Ammon's horn (tissue), 1 donor: ENCODE measurements at places on chromosomes 2 and 18.

DNA sequence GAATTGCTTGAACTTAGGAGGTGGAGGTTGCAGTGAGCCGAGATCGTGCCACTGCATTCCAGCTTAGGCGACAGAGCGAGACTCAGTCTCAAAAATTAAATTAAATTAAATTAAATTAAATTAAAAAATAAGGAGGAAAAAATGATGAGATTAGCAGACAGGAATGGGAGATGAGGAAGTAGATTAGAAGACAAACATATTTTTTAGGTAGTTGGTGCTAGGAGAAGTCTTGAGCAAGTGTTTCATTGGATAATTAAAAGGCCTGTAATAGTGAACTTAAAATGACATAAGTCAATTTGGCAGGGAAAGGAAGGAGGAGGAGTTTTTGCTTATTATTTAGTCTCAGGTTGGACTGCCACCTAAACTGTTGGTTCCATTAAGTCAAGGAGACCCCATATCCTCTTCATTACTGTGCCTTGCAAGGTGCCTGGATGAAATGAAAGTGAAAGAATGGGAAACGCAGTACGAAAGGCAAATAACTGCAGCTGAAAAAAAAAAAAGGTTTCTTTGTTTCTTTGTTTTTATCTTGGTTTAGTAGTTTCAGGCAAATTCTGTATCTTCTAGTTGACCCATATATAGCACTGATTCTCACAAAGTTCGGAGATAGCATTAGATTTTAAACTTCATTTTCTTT is 162.0 kb downstream of the SLC8A1 start:
- DNase-seq, result no peak

DNA sequence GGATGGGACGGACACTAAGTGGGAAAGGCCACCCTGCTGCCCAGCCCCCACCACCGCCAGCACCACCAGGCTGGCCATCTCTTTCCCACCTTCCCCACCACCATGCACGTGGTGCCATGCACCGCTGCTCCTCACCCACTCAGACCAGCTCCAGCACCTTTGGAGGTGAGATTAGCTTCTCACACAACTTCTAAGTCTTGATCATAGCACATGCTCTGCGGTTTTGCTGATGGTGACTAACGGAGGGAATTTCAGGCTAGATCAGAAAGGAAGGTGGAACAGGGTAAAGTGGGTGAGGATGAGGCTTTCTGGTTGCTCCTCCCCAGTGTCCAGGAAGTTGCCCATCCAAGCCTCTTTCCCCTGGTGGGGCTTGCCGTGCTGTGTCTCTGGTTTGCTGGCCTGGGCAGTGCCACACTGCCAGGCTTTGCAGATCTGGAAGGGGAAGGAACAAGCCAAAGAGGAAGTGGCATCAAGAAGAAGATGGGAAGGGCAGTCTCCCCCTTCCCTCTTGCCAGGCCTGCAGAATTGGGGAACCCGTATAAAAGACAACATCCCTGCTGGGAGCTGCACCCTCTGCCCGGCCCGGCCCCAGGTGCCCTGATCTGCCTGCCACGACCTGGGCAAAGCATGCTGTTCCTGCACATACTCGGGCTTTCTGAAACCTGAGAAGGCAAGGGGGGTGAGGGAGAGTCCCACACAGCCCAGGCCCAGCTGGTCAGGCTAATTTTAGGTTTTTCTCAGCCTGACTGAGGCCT is 44.3 kb upstream of the CAB39 start:
- DNase-seq, result peak; percentile 66

- no peak for DNase-seq
These were observed 1.5 kb upstream of the RRM2 start for GRCh38 chr2:10120877-10121574.

DNA sequence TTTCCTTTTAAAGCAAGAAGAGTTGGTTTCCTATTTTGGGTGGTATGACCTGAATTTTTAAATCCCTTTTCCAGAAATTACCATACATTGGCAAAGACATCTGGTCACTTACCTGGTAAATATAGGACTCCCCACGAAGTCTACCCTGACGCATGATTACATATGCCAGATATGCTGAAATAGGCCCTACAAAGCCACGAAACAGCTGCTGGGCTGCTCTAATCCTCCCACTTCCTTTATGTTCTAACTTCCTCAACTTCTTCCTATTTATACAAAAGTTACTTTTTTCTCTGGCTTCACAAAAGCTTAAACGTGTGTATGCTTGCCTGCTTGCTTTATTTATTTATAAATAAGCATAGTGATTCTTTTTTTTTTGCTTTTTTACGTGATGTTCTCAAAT is 186.0 kb upstream of the EPHA4 start:
- no peak for DNase-seq

DNA sequence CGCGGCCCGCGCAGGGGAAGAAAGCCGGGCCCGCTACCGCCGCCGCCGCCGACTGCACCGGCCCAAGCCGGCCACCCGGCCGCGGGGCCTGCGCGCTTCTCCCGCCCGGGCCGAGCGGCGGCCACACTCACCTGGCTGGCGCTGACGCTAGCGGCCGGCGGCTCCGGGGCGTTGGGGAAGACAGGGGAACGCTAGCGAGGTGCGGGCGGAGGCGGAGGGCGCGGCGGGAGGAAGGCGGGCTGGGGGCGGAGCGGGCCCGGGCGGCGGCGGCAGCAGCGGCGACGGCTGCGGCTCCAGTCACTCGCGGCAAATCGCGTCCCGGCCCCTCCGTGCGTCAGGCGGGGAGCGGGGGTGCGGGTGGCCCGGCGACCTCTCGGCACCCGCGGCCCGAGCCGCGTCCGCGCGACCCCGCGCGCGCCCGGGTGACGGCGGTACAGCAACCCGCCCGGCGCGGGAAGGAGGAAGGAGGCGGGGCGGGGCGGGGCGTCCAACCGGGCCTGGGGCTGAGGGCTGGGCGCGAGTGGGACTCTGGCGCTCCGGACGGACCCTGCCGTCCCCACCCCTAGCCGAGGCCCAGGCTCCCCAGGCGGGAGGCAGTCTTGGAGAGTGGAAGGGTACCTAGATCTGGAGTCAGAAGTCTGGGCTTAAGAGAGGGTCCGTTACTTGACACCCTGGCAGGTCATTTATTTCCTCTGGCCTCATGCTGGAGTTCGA is at the start of gene SESTD1:
TSS of gene SESTD1 (minus strand) at position 465 of the 714 bp plus-strand sequence. CDS start 72,991 bp downstream, outside the sequence.
- DNase-seq, result peak; percentile 67

- peak; percentile 47 for DNase-seq
These were observed 179.1 kb downstream of the ERBB4 start for GRCh38 chr2:212359425-212360067.

GRCh38 chr18:72742002-72742401 is 125.8 kb downstream of the NETO1 start:
- no peak for DNase-seq

DNA sequence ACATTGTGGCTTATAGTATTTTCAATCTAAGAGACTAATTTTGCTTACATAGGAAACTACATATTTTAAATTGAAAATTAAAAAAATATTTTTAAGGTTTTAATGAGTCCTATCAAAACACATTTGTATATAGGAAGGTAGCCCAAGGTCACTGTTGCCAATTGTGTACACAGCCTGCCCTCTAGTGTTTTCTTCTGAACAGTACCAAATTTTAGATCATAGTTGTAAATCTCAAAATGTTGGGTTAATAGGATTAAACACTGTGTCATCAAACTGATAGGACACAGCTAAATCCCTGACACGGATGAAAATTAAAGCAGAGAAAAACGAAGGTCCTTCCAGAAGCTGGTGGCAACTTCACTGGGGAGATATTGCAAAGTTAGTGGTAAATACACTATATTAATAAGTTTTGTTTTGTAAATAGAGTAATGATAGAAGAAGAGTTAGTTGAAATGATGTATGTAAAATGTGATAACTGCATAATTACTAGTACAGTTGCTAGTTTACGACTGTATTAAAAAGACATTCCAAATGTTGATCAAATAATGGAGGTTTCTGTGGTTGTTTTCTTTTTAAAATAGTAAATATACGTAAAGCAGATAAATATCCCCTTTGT is 19.7 kb downstream of the CLUL1 start:
- DNase-seq, result peak; percentile 67

- DNase-seq, result no peak
These were observed 755 bp downstream of the NEUROD1 start for GRCh38 chr2:181679544-181679979.

DNA sequence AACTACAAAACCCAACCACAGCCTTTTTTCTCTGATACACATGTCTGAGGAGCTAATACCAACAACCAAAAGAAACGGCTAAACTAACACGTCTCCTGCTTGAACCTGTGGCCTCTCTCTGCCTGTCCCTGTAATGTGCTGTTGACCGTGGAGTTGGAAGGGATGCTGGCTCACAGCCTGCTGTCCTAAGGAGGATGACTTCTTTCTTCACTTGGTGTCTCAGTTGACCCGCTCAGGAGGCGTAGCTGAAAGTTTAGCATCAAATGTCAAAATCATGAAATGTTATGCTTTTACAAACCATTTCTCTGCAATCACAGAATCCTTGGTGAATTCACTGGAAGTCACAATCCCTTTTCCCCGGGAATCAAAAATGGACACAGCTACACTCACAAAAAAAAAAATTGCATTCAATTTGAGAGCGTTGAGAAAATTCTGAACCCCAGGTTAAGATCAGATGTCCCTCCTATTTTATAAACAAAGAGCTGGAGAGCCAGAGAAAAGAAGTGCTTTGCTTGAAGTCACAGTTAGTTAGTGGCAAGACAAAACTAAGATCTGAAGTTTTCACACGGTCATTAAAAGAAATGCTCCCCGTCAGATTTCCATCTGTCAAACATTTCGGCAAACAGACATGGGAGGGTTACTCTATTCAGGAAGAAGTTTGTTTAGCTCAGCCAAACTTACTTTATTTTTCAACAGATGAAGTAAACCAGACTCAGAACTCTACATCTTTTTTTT is 74.3 kb downstream of the IRS1 start:
- no peak for DNase-seq

- DNase-seq, result no peak
These were observed 4.0 kb upstream of the SLC66A2 start for GRCh38 chr18:79955302-79956075.

- no peak for DNase-seq
These were observed 139.6 kb downstream of the SH3BP4 start for GRCh38 chr2:235091421-235091820.

DNA sequence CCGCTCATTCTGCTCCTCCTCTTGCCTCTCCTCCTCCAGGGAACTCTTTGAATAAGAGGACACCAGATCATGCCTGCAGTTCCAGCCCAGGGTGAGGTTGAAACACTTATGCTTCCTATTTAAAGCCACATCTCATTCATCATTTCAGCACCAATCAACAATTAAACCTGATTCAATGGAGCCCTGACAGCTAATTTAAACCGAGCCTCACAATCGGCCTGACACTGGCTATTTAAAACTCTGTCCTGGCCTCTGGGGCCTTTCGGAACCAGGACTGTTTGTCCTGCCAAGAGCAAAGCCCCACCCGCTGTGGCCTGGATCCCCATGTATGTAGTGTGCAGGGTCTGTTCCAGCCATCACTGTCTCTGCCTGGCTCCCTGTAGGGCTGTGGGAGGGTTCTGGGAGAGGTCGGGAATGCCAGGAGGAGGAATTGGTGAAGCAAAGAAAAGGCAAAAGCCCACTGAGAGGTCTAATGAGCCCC is 97.4 kb downstream of the MCFD2 start:
- DNase-seq, result peak; percentile 43

DNA sequence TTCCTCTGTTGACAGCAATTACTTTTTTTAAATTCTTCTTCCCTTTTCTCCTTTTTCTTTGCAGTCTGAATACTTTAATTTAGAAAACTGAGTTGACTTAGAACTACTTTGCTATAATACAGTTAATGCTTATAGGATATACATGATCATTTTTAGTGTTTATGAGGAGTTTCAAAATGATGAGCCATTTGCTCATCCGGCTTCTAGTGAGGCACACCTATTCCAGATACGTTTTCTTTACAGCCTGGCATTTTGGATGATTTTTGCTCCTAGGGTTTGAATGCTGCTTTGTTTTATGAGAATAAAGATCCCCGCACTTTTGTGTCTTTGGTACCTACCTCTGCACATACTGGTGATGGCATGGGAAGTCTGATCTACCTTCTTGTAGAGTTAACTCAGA is 52.8 kb downstream of the EIF5B start:
- no peak for DNase-seq

DNA sequence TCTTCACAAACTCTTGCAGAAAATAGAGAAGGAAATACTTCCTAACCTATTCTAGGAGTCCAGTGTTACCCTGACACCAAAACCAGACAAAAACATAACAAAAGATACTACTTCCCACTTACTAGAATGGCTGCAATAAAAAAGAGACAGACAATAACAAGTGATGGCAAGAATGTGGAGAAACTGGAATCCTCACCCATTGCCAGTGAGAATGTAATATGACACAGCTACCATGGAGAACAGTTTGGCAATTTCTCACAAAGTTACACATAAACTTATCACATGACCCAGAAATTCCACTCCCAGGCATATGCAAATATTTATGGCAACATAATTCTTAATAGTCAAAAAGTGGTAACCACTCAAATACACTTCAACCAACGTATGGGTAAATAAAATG is 209.8 kb upstream of the CTAGE1 start:
- DNase-seq, result no peak

- no peak for DNase-seq
These were observed 11.5 kb upstream of the TMEM237 start for GRCh38 chr2:201654616-201655384.

DNA sequence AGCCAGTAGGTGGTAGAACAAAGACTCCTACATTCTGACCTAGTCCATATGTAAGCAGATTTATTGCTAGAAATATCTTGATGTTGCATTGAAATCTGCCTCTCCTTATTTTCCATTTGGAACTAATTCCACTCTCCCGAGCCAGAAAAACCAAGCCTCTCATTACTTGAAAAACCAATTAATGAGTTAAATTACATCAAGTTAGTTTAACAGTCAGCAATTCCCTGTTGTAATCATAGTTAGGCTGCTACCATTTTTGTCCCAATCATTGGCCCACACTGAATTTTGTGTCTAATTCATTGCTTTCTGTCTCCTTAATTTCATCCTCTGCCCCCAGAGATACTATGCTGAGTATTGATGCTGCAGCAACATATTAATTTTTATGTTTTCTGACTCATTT is 168.3 kb upstream of the TNP1 start:
- DNase-seq, result no peak

DNA sequence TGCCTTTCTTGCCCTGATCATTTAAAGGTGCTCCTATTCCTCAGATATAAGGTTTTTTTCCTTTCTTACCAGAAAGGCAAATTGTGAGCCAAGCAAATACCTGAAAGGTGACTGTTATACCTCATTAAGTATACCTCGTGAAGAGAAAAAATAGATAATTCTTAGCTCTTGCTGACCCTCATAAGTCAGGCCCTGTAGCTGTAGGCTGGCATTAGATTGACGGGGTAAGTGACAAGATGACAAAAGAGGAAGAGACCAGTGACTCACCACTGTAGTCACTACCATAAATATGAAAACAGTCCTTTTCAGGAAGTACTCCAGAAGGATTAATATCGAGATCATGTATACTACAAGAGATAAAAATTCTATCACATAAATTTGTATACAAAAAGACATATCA is 104.6 kb downstream of the PTPN4 start:
- no peak for DNase-seq

GRCh38 chr2:222738809-222739208 is 67.4 kb downstream of the MOGAT1 start:
- no peak for DNase-seq
